CD14-positive monocyte (primary cell): ENCODE measurements at places on chromosomes 11 and 22.

- no peak for DNase-seq
Measured at GRCh38 chr11:117375960-117376359, 48.3 kb downstream of the CEP164 start.

- DNase-seq: no peak
Measured at GRCh38 chr11:93532806-93533205, 10.4 kb downstream of the SMCO4 start.

GRCh38 chr11:8241373-8242117 lies 22.1 kb downstream of the LMO1 start:
- no peak for DNase-seq

DNA sequence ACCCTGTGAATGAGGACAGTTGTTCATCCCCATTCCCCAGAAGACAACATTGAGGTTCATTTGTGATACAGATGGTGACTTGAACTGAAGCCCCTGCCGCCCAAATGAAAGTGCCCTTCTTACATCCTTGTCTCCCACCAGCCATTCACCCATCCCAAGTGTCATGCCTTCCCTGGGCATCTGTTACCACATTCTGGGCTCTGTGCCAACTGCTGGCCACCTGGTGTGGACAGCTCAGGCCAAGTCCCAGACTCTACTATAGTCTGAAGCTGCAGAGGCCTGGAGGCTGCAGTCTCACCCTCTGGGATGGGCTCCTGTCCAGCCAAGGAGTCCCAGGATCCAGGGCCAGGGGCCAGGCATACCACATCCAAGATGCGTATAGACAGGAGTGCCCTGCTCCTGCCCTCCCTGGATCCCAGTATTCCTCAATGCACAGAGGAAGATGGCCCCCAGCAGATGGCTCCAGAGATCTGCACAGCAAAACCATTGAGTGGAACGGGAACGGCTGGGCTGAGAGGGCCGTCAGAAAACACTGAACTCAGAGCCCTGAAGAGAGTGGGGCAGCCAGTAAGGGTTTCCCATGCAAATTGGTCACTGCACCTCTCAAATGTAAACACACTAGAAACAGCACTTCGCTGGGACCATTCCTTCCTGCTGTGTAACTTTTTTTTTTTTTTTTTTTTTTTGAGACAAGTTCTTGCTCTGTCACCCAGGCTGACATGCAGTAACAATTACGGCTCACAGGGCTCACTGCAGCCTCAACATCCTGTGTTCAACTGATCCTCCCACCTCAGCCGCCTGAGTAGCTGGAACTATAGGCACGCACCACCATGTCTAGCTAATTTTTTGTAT lies 22.8 kb downstream of the ARRB1 start:
- peak; percentile 64 for DNase-seq

DNA sequence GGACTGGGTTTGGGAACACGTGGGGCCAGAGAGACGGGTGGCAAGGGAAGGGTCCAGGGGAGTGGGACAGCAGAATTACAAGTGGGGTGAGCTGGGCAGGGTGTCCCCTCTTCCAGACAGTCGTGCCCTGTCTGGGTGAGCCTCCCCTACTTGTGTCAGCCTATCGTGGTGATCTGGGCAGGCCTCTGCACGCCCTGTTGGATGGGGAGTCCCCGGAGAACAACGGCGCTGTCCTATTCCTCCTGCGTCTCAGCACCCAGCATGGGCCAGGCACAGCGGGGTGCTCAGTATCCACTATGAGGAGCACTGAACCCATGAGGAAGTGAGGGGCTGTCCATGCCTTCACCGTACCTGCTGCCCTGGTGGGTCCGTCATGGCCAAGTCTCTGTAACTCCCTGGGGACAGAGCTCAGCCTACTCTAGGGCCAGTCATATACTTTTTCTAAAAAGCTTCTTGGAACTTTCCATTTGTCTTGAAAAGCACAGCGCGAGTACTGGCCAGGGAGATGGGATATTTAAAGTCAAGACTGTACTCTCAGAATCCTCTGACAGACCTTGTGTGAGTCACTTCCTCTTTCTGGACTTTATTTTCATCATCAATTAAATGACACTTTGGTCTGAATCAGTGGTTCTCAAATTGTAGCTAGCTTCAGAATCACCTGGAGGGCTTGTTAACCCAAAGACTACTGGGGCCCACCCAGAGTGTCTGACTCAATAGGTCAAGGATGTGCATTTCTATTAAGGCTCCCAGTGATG lies 81.7 kb upstream of the NECTIN1 start:
- DNase-seq: no peak

GRCh38 chr11:109794501-109794900 lies 298.7 kb upstream of the ZC3H12C start:
- no peak for DNase-seq

GRCh38 chr11:112583261-112583893 lies 322.7 kb upstream of the PLET1 start:
- no peak for DNase-seq
